ENCODE measurements at places on chromosomes 12 and 14. TPM values are rescaled to one million over a fixed set of nuclear protein-coding genes. Genes with fewer than 3 reads are reported as not detected.

The PGF gene
- total RNA-seq, result 69.6 TPM

The NANOG gene
- not detected for total RNA-seq

The BCAT1 gene
- 11.9 TPM for total RNA-seq

The ISM2 gene
- 0.33 TPM for total RNA-seq

The ITGB7 gene
- 1.7 TPM for total RNA-seq

The M6PR gene
- total RNA-seq, result 72.0 TPM

The POTEM gene
- not detected for total RNA-seq

- no peak overlapping the region for H3K4me3 ChIP-seq
- H3K4me1 ChIP-seq, result no peaks in the 10 kb centered on the region
- no peaks in the 10 kb centered on the region for H3K36me3 ChIP-seq
- no peak overlapping the region for H3K27ac ChIP-seq
- DNase-seq, result no peak
- H3K27me3 ChIP-seq, result no peaks in the 10 kb centered on the region
These were observed 92.5 kb downstream of the ATP23 start for GRCh38 chr12:58033831-58034230.

- H3K4me3 ChIP-seq, result no peak overlapping the region
- H3K27me3 ChIP-seq, result no peaks in the 10 kb centered on the region
- DNase-seq, result no peak
- H3K4me1 ChIP-seq, result no peaks in the 10 kb centered on the region
- no peaks in the 10 kb centered on the region for H3K36me3 ChIP-seq
- H3K27ac ChIP-seq, result no peak overlapping the region
These were observed 47.6 kb downstream of the RIMBP2 start for GRCh38 chr12:130668286-130669204.

- H3K36me3 ChIP-seq, result no peaks in the 10 kb centered on the region
- no peak overlapping the region for H3K4me3 ChIP-seq
- H3K27me3 ChIP-seq, result no peaks in the 10 kb centered on the region
- no peak for DNase-seq
These were observed 263.0 kb downstream of the NEDD1 start for GRCh38 chr12:97169889-97170567.

DNA sequence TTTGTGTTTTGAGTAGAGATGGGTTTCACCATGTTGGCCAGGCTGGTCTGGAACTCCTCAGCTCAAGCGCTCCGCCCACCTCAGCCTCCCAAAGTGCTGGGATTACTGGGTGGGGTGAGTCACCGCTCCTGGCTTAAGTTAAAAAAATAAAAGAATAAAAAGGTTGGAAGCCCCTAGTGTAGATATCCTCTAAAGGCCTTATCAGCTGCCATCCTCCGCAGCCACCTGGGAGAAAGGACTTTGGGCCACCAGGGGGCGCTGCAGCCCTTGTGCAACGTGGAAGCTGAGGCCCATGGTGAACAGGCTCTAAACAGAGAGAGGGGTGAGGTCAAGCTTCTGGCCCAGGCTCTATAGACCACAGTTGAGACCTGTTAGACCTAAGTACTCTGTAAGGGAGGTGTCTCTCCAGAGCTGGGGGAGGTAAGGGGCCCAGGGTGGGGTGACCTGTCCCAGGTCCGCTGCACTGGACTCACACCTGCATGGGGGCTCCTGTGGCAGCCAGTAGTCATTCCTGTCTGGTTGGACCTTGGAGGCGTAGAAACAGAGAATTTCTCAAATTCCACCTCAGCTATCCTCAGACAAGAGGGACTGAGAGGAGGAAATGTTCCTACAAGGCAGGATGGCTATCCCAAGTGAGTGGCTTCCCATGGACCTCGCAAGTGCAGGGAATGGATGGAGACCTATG lies 14.0 kb upstream of the RACGAP1 start:
- no peaks in the 10 kb centered on the region for H3K4me1 ChIP-seq
- no peaks in the 10 kb centered on the region for H3K36me3 ChIP-seq
- no peak overlapping the region for H3K4me3 ChIP-seq
- no peak overlapping the region for H3K27ac ChIP-seq
- peak; percentile 97 for DNase-seq

GRCh38 chr12:90653040-90653439 lies 301.9 kb downstream of the CCER1 start:
- H3K27me3 ChIP-seq, result no peaks in the 10 kb centered on the region
- DNase-seq, result no peak
- H3K4me1 ChIP-seq, result no peaks in the 10 kb centered on the region
- no peak overlapping the region for H3K27ac ChIP-seq

- no peaks in the 10 kb centered on the region for H3K4me1 ChIP-seq
- H3K27ac ChIP-seq, result no peak overlapping the region
- no peaks in the 10 kb centered on the region for H3K27me3 ChIP-seq
- no peaks in the 10 kb centered on the region for H3K36me3 ChIP-seq
- no peak overlapping the region for H3K4me3 ChIP-seq
These were observed 324.5 kb downstream of the PCNX1 start for GRCh38 chr14:71231521-71232393.

- H3K27ac ChIP-seq, result no peak overlapping the region
- H3K36me3 ChIP-seq, result no peaks in the 10 kb centered on the region
- no peak for DNase-seq
- peaks cover 53% of the 10 kb centered on the region for H3K4me1 ChIP-seq
- H3K4me3 ChIP-seq, result peak overlapping the region; percentile 20
- peaks cover 95% of the 10 kb centered on the region for H3K27me3 ChIP-seq
These were observed 3.6 kb downstream of the FOXA1 start for GRCh38 chr14:37591311-37591940.

- H3K27me3 ChIP-seq, result peaks cover 89% of the 10 kb centered on the region
- no peaks in the 10 kb centered on the region for H3K36me3 ChIP-seq
- H3K4me1 ChIP-seq, result peaks cover 46% of the 10 kb centered on the region
- H3K4me3 ChIP-seq, result peak overlapping the region; percentile 62
- DNase-seq, result peak; percentile 91
- no peak overlapping the region for H3K27ac ChIP-seq
These were observed 4.4 kb upstream of the DNAJC22 start for GRCh38 chr12:49342066-49342913.

DNA sequence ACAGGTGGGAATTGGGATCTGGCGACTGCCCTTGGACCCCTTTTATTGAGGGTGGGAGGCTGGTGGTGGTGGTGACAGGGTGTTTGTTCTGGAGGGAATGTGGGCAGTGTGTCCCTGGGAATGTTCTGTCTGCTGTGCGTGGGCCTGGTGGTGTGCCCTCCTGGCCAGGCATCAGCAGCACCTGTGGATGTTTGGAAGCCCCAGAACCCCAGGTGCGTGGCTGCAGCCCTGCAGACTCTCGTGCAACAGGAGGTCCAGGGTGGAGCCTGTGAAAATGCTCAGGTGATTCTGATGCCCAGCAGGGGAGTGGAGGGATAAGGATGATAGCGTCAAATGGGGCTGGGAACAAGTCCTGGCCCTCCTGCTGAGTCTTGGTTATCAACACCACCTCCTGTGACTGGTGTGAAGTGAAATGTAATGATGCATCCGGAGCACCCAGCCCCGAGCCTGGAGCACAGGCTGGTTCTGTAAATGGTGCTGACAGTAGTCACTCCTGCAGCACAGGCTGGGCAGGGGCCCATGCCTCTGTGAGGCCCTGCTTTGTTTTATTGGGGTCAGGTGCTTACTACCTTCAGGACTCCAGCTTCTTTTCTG lies 176.6 kb downstream of the TSPAN9 start:
- no peak for DNase-seq
- H3K36me3 ChIP-seq, result no peaks in the 10 kb centered on the region

DNA sequence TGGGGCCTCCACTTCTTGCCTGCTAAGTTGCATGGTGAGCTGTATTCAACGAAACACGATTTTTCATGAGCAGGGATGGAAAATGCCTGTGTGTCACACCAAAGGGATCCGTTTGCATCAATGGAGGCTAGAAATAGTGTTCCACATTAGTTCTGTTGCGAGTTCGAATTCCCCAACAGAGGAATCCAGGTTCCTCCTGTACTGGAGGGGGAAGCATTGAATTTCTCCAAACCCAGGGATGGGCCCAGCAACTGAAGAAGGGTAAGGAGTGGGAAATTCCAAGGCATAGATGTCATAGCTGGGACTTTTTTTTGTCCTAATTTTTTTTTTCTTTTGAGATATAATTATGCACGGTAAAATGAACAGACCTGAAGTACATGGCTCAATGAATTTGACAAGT lies 336.2 kb downstream of the DPF3 start:
- H3K27me3 ChIP-seq, result no peaks in the 10 kb centered on the region
- no peak overlapping the region for H3K4me3 ChIP-seq
- peaks cover 4% of the 10 kb centered on the region for H3K4me1 ChIP-seq
- no peaks in the 10 kb centered on the region for H3K36me3 ChIP-seq

DNA sequence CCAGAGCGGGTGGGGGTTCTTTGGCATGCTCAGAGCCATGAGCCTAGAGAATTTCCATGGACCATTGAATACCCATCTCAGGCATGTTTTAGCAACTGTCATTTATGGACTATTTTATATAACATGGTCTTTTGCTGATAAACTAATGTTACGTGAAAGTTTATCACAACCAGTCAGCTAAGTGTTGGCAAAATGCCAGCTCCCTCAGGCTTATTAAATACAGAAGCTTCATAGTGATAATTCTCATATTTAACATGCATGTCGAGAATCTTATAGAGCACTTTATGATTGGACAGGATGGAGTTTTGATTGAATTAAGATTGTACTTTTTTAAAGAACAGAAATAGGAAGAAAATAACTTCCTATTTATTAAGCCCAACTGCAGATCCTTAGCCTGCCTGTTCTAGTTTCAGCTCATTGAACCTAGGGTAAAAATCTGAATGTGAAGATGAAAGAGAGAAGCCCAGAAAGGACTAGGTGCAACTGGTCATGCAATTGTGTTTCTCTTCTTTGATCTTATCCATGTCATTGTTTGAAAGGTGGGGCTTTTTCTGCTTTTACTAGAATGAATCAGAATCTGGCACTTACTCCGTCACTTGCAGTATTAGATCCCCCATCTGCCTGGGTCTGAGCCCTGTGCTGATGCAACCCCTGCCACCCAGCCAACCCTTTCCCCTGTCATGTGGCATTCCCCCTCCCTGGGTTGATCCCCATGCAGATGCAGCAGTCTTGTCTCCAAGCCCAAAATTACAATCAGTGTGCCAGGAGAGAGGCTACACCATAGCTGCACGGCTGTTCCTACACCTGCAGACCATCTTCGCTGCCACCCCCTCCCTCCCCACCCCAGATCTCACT lies 134.6 kb upstream of the EVL start:
- no peaks in the 10 kb centered on the region for H3K4me1 ChIP-seq
- DNase-seq, result no peak
- H3K36me3 ChIP-seq, result peaks cover 45% of the 10 kb centered on the region
- no peak overlapping the region for H3K27ac ChIP-seq
- no peak overlapping the region for H3K4me3 ChIP-seq

- DNase-seq, result no peak
- no peaks in the 10 kb centered on the region for H3K27me3 ChIP-seq
- H3K4me1 ChIP-seq, result no peaks in the 10 kb centered on the region
- H3K36me3 ChIP-seq, result no peaks in the 10 kb centered on the region
These were observed 326.8 kb downstream of the SYT1 start for GRCh38 chr12:79191391-79191790.

- H3K4me3 ChIP-seq, result peak overlapping the region; percentile 81
- peak overlapping the region; percentile 100 for H3K27ac ChIP-seq
- DNase-seq, result no peak
- no peaks in the 10 kb centered on the region for H3K27me3 ChIP-seq
These were observed 677 bp upstream of the AP4S1 start for GRCh38 chr14:31024577-31025366.

DNA sequence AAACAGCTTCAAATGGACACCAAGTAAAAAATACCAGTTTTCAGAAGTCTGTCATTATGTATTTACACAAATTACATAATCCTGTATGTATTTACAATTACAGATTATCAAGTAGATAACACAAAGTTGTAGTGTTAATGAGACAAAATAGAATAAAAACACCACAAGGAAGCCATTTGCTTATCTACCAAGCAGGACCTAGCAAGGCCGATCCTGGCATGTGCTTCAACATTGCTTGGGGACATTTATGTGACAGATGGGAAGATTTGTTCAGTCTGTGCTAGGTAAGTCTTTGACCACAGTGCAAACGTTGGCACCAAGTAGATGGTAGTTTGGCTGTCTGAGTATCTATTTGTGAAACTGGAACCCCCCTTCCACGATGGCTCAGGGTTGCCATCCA lies 35.8 kb downstream of the BCAT1 start:
- DNase-seq, result no peak
- no peak overlapping the region for H3K27ac ChIP-seq
- H3K36me3 ChIP-seq, result no peaks in the 10 kb centered on the region
- no peaks in the 10 kb centered on the region for H3K4me1 ChIP-seq
- no peak overlapping the region for H3K4me3 ChIP-seq

- H3K4me3 ChIP-seq, result peak overlapping the region; percentile 63
- peaks cover 57% of the 10 kb centered on the region for H3K4me1 ChIP-seq
- no peaks in the 10 kb centered on the region for H3K27me3 ChIP-seq
These were observed 5.6 kb downstream of the ZNF385A start for GRCh38 chr12:54378796-54379397.

DNA sequence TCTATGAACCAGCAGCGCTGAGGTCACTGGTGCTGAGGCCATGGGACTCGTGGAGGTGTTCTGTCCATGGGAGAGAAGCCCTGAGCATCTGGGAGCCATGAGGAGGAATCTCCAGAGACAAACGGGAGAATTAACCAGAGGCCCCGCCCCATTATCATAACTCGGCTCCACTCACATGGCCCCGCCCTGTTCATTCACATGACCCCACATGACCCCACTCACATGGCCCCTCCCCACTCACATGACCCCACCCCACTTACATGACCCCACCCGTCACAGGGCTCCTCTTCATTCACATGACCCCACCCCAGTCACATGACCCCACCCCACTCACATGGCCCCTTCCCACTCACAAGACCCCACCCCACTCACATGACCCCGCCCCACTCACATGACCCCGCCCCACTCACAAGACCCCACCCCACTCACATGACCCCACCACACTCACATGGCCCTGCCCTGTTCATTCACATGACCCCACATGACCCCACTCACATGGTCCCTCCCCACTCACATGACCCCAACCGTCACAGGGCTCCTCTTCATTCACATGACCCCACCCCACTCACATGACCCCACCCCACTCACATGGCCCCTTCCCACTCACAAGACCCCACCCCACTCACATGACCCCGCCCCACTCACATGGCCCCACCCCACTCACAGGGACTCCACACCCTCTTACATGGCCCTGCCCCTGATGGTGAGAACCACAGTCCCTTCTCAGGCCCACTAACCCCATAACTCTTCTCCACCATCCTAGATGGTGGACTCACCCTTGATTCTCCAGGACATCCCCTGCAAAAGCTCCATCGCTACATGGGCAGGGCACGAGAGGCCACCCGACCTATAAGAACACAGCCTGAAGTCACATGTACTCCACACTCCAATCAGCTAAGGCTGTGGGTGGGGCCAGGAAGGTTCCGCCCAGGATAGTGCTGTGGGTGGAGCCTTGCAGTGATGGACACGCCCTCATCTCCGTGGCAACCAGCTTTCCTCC lies 151.1 kb upstream of the SFSWAP start:
- H3K4me1 ChIP-seq, result no peaks in the 10 kb centered on the region
- H3K4me3 ChIP-seq, result no peak overlapping the region
- no peak overlapping the region for H3K27ac ChIP-seq

- no peak overlapping the region for H3K4me3 ChIP-seq
- DNase-seq, result no peak
- H3K27me3 ChIP-seq, result no peaks in the 10 kb centered on the region
These were observed 31.5 kb upstream of the FGF6 start for GRCh38 chr12:4477129-4477528.

- no peak for DNase-seq
- H3K27ac ChIP-seq, result no peak overlapping the region
- no peaks in the 10 kb centered on the region for H3K4me1 ChIP-seq
- H3K27me3 ChIP-seq, result peaks cover 10% of the 10 kb centered on the region
- no peaks in the 10 kb centered on the region for H3K36me3 ChIP-seq
These were observed 19.9 kb upstream of the CCNT1 start for GRCh38 chr12:48736456-48736855.
